ENCODE measurements at places on chromosomes 2 and 18.

DNA sequence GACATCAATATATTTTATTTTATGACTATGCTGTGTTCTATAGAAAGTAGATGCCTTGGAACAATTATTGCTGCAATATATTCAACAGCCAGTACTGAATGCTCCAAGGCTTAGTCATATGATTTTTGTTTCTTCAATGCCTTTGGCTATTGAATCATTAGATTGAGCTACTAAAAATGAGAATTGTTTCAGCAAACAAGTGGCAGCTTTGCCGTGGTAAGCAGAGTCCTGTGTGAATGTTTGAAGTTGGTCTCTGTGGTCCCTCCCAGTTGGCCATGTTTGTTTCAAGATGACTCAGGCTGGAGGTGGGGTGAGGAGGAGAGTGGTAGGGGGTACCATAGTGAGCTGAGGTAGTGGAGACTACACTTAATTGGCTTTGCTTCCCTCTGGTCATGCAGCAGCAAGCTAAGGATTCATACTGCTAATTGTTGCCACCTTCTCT lies 198.6 kb upstream of the EPAS1 start:
- DNase-seq, result no peak

DNA sequence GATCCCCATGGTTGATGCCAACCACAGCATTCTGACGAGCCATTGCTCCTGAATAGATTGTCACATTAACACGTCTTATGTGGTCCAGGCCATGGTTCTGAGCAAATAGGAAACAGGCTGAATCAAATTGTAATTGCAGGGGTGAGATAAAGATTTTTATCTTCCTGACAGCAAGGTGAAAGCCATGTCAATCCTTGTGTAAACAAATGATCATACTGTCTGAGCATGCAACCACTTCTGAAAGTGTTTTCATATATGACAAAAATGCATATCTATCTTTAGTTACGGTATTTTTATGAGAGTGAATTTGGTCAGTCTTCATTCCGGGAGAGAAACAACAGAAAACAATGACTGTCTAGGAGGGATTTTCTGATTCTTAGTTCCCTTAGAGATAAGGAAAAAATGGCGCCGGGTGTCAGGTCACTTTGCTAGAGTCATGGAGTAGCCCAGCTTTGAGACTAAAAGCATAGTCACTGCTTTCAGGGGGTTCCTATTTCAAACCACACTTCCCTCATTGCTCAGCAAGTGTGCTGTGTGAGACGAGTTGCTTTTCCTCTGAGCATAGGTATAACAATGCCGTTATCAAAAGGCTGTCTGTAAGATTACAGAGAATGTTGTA lies 958.9 kb downstream of the DCDC2C start:
- no peak for DNase-seq

DNA sequence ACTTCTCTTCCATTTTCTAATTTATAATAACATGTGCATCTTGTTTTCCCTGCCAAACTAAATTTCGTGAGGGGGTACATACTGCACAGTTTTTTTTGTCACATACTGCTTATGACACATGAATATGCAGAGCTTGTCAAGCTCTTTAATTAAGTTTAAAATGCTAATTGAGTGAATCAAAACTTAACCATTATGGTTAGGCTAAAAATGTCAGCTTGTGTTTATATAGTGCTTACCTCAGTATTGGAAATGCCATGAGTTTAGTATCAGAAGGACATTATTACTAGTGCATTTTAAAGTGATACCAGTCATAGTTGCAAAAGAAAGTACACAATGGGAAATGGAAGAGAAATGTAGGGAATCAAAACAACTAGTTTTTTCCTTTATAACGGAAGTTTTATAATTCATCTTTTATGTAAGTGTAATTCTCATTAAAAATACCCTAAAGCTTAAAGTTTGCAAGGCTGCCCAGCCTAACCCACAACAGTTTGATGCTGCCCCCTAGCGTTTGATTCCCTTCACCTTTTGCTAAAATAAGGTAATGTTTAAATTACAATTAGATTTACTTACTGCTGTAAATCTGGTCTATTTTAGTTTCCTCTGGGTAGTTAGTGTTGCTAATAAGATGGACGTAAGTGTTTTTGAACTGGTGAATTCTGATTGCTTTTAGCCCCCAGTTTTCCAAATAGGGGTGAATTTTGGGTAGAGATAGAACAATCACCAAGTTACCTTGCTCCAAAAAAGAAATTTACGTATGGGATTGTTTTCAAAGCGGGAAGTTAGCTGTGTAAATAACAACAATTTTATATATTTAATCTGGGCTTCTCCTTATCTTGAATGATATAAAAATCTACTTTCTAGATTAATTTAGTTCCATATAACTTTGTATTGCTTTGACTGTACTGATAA lies 3.2 kb downstream of the SLC39A10 start:
- no peak for DNase-seq

GRCh38 chr2:109275120-109276012 lies 146.4 kb downstream of the SH3RF3 start:
- DNase-seq, result no peak

DNA sequence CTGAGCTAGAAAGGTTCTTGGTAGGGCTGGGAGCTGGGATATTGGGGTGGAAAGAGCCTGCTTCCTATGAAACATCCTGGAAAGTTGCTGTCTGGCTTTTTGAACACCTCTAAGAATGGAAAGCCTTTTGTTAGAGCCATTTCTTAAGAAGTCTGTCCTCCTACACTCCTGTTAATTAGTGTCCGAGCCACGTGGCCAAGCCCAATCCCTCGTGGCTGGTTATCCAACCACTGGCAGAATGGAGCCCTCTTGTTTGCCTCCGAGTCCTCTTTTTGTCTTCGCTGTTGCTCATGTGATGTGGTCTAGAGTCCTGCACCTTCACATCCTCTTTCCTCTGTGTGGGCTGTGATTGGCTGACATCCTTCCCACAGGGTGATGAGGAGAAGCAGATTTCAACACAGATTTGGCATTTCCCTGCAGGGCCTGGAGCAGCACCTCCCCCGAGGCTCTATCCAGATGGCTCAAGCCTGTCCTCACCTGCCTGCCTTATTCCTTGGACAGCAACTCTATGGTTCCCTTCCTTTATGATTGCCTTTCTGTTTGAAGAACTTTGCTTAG lies 8.2 kb upstream of the TOGARAM2 start:
- no peak for DNase-seq
